ENCODE measurements at places on chromosomes 6 and 20.

DNA sequence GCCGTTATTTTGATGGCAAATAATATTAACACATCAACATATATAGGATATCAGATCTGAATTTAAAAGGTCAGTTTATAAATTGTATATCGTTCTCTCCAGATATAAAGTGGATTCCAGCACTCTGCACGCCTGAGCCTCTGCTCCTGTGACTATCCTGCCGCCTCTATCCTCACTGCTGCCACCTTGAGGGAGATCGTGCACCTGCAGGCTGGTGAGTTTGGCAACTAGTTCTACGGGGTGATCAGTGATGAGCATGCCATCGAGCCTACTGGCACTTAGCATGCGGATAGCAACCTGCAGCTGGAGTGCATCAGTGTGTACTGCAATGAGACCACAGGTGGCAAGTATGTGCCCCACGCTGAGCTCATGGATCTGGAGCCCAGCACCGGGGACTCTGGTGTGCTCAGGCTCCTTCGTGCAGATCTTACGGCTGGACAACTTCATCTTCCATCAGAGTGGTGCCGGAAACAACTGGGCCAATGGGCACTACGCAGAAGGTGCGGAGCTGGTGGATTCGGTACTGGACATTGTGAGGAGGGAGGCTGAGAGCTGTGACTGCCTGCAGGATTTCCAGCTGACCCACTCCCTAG, 84.9 kb downstream of the FBXO5 start:
- DNase-seq = no peak

DNA sequence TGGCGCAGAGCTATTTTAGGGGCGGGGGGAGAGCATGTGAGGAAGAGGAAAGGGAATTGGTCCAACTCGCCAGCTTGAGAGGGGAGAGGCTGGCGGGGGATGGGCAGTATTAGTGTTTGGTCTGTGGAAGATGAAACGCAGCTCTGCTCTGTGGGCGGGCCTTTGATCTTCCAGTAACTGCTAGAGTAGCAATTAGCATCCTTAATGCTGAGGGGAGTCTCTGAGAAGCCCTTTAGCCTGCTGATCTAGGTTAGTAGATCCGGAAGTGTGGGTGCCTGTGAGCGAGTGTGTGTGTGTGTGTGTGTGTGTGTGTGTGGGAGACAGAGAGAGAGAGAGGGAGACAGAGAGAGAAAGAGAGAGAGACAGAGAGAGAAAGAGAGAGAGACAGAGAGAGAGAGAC, 117.2 kb upstream of the BACH2 start:
- DNase-seq = no peak

DNA sequence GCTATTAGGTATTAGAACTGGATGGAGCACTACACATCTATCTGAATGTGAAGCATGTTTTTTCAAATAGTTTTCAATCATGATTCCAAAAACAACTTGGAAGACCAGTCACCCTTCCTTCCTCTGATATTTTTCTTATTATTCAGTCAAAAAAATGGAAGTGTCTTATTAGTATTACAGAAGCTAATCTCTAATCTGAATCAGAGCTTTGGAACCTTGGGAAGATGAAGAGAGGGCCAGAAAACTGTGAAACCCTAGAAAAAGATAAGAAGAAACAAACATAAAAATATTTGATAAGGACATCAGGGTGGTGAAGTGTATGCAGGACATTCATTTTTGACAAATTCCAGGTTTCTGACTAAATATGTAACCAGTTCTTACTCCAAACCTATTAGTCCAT, 166.3 kb upstream of the PRSS16 start:
- DNase-seq = no peak

DNA sequence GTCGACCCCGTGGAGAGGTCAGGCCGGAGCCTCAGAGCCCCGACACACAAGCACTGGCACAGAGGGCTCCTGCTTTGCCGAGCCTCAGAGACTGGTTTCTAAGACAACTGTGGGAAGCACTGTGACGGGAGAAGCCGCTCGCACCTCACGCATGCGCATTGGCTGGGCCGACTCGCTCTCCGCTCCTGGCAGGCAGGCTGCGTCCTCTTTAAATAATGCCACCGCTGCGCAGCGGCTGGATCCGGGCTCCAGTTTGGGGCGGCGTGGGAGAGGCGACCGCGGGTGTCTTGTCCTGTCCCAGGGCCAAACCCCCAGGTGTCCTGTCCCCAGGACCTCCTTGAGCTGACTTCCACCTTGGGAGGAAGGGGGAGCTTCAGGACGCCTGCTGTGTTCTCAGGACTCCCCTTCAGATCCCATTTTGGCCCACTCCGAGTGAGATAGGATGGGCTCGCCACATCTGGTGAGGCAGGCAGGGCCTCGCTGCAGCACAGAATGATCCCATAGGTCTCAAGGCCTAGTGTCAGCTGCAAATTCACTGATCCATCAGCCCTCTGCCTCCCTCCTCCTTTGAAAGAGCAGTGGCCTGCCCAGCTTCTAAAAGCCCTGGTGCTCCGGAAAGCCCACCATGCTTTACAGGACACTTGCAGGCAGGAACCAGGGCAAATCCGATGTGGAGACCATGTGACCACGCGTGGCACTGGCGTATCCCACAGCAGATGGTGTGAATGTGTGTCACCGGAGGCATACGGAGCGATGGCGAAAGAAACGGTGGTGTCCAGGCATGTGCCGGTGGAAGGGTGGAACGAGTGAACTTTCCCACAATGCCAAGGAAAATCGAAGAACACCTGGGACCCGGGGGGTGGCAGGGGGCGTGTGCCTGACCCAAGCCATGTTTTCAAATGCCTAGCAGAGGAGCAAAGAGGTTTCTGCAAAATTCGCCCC, 169.3 kb upstream of the ZNF337 start:
- no peak for DNase-seq

DNA sequence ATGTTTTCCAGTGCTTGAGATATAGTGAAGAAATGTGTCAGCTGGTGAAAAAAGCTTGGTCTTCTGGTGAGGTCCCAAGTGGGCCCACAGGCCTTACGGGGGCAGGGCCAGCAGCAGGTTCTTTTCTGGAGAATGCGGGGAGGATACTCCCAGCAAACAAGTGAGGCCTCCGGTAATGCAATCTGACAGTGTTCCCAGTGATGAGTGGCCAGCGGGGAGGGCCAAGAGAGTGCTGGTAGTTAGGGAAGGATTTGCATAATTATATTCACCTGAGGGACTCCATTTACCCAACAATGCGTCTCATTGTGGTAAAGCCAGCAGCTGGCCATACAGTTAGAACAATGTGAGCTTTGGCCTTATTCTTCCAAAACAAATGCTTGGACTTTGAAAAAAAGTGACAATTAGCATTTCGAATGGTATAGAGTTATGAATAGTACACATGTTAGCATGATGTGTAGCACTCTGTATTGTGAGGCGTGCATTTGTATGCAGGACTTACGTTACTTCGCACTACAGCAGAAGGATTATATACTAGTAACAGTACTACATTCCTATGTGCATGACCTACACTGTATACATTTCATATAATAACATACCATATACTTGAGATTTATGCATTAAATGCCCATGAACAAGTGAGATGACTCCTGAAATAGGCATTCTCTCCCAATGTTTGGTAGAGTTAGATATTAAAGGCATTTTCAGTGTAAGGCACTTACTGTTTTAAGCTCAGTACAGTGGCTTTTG, 69.8 kb downstream of the MYB start:
- no peak for DNase-seq

DNA sequence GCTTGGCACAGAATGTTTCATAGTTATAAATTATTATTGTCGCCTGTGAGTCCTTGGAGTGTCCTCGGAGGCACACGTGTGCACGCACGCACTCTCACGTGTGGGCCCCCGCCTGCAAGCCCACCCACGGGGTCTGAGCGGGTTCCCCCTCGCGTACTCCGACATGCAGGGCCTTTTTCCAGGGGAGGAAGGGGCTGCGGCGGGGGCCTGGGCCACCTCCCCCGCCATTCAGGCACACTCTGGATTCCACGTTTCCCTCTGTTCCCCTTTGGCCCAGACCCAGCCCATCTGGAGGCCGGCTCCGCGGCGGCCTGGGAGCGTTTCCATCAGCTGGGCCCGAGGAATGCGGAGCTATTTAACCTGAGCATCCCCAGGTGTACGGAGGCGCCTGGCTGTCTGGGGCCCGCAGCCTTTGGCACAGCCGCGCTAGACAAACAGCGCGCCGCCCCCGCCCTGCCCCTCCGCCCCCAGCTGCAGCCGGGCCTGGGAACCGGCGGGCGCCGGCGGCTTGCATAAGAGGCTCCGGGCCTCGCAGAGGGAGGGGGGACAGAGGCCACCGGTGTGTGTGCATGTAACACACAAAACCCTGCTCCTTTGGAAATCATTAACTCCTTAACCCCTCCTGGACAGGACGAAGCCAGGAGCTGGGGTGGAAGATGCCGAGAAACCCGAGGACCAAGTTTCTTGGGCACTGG, 3.3 kb downstream of the ID1 start:
- DNase-seq = no peak

DNA sequence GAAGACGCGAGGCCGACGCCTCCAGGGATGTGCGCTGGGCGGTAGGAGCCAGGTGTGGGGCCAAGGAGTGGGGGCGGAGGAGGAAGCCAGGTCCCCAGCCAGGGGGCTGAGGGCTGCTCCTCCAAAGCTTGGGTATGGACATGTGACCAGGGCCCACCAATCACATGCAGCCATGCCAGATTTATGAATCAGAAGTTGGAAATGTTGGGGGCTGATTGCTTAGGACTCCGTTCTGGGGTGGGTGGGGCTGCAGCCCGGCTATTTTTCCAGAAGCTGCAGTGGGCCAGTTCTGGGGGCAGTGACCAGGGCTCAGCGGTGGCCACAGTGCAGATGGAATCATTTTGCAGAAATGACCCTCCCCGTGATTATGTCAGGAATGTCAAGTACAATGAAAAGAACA, 96.0 kb downstream of the CEBPB start:
- DNase-seq = peak; percentile 66

GRCh38 chr6:16733085-16733484, 28.2 kb downstream of the ATXN1 start:
- no peak for DNase-seq

GRCh38 chr6:15825332-15825930, 162.6 kb upstream of the DTNBP1 start:
- no peak for DNase-seq

DNA sequence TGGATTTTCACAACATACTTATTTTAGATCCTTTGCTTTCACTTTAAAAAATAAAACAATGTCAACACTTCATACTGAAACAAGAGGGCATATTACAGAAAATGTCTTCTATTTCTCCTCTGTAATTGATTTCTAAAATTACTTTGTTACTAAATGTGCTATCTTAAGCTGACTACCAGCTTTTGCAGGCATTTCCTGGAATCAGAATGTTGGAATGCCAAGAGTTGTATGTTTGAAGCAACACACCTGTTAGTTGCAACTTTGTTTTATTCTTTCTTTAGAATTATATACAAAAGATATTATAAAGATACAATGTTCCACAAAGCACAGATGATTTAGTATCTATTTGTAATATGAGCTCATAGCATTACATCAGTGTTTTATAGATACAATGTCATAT, 62.5 kb upstream of the TMEM170B start:
- DNase-seq = no peak

GRCh38 chr20:23632711-23633573, 4.8 kb downstream of the CST3 start:
- DNase-seq = no peak

GRCh38 chr6:53944091-53944490, 149.3 kb downstream of the LRRC1 start:
- no peak for DNase-seq

DNA sequence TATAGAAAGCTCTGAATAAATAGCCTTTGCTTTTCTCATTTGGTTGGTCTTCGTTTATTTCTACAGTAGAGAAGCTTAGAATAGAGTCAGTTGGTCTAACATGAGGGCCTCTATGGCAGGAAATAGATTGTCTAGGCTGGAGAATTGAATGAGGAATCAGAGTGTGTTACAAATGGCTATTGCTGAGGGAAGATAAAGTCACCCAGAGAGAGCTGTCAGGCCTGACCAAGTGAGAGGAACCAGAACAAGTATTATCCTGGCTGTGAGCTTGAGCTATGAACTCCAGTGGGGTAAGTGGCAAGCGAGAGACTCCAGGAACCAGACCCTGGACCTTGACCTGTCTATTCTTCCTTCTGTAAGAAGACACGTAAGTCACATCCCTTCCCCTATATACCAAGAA, 353.1 kb downstream of the CD83 start:
- DNase-seq = no peak

DNA sequence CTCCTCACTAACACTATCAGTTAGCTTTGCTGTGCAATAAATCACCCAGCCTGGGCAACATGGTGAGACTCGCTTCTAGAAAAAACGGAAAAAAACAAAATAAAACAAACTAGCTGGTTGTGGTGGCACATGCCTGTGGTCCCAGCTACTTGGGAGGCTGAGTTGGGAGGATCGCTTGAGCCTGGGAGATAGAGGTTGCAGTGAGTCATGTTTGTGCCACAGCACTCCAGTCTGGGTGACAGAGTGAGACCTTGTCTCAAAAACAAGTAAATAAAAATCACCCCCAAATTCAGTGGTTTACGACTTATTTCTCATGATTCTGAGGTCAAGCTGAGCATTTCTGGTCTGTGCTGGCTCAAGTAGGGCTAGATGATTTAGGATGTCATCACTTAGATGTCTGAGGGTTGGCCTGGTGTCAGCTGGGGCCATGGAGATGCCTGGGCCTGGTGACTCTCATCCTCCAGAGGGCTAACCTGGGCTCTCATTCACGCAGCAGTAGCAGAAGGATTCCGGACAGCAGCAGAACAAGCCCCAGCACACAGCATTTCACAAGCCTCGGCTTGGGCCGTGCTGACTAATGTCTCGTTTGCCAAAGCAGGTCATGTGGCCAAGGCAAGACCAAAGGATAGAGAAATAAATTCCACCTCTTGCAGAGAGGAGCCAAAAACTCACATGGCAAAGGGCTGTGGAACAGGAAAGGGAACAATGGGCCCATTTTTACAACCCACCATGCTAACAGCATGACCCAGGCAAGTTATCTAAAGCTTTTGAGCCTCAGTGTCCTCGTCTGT, 32.5 kb downstream of the MGME1 start:
- no peak for DNase-seq

DNA sequence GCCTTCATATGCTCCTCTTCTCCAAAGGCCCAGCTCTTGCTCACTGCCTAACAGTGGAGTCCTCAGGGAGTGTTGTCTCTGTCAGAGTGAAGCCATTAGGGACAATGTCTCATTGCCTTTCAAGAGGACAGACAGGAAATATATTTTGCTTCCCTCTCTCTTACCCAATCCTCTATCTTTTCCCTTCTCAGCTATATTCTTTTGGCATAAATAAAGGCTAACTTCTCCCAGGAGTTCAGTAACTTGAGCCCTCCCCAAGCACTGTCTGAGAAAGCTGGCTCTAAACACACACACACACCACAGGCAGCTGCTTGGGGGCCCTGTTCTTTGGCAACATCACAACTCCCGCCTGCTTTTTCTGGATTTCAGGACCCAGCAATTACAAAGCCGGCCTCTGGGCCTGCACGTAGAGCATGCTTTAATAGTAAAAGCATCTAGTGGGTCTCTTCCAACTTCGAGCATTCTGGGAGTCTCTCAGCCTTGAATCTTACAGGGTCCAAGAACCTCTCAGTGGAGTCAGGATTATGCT, 34.7 kb upstream of the LAMA4 start:
- DNase-seq = peak; percentile 55

- DNase-seq = no peak
Measured at GRCh38 chr20:50467174-50467573, 43.0 kb upstream of the PTPN1 start.

GRCh38 chr20:14342918-14343317, 5.5 kb upstream of the FLRT3 start:
- DNase-seq = no peak

GRCh38 chr6:121723623-121724022, 288.2 kb downstream of the GJA1 start:
- no peak for DNase-seq

- DNase-seq = no peak
Measured at GRCh38 chr6:116426551-116426950, 34.6 kb upstream of the CALHM6 start.

- DNase-seq = no peak
Measured at GRCh38 chr6:84052883-84053241, 19.3 kb downstream of the MRAP2 start.
